Endodermal cell (in vitro differentiated cells): ENCODE measurements at places on chromosomes 1 and 21.

DNA sequence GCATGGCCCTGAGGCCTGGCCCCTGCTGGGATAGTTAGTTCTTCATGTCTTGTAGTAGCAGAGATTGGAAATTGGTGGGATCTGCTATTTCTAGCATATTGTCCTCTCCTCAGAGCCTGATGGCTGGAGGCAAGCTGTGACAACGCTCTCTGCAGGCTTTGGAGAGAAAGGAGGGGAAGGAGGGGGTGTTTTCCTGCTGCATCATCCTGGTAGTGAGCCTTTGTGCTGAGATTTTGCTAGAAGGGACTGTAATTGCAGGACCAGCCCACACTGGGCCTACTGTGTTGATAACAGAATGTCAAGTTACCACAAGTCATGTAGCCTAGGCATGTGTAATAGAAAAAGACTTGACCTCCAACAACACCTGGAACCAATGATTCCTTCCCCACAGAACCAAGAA, 351.0 kb downstream of the SIPA1L2 start:
- no peak for DNase-seq

DNA sequence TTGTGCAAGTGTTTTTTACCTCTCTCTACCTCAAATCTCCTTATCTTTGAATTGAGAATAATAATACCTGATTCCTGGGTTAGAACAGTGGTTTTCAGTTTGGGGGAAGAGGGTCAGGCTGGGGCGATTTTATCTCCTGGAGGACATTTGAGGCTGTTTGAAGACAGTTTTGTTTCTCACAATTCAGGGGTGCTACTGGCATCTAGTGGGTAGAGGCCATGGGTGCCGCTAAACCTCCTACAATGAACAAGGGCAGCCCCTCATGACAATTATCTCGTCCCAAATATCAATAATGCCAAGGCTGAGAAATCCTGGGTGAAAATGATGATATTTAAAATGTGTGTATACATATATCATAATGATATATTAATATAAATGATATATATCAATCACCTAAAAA, 139.1 kb upstream of the USH2A start:
- DNase-seq = no peak

DNA sequence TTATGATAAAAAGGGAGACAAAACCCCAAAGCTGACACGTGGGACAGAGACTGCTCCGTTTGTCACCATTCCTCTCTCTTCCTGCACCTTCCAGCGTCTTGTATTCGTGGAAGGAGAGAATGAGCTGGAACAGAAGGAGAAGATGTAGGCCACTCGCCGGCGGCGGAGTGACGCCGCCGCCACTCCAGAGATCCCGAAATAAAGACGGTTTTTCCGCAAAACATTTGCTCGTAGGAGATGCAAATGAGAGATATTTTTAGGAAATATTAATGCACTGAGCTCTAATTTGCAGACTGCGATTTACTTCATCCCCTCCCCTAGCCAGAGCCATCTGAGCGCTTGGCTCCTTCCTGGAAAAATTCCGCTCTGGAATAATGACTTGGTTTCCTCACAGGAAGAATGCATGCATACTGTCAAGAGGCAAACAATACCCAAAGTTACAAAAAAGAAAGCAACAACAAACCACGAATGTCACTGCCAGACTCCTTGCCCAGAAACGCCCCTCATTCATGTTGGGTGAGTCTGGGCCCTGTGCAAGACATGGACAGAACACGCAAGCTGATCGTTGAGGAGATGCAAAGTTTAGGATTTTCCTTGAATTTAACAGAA, 18.0 kb upstream of the ADARB1 start:
- DNase-seq = no peak

DNA sequence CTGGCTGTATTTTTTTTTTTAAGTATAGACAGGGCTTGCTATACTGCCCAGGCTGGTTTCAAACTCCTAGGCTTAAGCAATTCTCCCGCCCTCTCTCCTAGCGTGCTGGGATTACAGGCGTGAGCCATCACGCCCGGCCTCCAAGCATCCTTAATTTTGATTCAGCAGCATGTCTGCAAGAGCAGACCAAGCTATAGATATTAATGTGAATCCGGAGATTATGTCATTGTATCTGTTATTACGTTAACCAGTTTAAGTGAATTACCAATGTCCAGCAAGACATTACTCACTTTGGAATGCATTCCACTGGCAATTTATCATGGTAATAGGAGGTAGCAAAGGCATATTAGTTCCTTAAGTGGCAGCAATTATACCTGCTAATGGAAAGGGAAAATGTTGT, 179.7 kb downstream of the CHRM3 start:
- no peak for DNase-seq

DNA sequence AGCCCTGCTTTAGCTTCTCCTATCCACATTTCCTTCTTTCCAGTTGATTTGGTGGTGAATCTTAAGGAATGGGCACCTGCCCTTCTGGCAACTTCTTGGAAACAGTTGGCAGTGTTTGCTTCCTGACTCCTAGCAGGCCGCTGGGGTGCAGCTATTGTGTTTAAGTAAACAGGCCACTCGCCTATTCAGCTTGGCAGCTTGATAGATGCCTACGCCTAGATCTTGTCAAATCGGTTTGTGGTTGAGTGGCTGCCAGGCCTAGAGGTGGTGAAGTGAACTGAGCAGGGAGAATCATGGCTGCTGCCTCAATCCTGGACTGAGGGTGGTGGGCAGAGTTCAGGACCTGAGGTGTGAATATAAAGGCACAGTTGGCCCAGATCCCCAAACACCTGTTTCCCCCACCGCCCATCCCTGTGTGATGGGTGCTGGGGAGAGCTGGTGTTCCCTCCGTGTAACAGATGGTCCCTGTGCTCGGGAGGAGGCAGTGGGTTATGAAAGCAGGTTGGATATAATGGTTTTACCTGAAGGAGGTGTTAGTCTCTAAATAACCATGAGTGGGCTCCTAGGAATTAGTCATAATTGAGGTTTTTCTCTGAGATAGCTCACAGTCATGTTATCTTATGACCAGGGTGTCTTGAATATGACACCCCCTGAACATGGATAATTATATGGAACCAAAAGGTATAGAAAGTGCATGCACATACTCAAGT, 940 bp upstream of the PLA2G2C start:
- DNase-seq = no peak

GRCh38 chr1:29451368-29451892, 215.1 kb downstream of the PTPRU start:
- no peak for DNase-seq

DNA sequence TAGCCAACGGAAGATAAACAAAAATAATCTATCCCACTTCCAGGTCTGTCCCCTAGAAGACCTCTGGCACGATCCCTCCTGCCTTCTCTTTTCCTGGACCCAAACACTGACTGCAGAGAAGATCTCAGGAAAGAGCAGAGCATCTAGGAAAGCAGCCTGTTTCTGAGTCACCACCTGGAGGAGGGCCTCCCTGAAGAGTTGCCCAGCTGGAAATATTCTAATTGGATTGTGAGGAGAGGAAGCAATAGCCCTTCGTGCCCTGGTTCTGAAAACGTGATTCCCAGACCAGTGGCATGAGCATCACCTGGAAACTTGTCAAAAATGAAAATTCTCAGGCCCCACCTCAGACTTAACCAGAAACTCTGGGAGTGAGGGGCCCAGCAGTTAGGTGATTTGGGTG, 411.1 kb downstream of the SETD4 start:
- DNase-seq = peak; percentile 55

GRCh38 chr1:216883518-216883917, 160.3 kb upstream of the ESRRG start:
- DNase-seq = no peak

GRCh38 chr1:59271561-59272260, 25.2 kb upstream of the FGGY start:
- no peak for DNase-seq

DNA sequence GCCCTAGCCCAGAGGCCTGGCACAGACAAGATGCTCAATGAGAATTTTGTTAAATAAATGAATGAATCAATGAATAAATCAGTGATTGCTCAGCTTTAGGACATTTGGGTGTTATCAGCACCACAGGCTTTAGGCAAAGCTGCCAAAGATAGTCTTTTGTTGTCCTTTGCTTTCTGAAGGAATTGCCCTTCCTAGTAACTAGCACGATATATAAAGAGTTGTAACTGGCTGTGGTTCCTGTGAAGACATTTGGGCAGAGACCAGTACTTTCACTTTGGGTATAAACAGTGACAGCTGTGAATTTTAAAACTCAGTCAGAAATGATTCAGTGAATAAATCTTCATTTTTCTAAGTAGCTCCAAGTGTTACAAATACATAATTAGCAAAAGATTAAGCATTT, 13.3 kb downstream of the RNU5D-1 start:
- no peak for DNase-seq
